ENCODE measurements at places on chromosomes 12 and 14.

GRCh38 chr12:56021889-56022497 lies 1.1 kb downstream of the IKZF4 start:
- DNase-seq, result no peak

- DNase-seq, result no peak
Observed at GRCh38 chr14:74514471-74514941, 20.9 kb downstream of the ISCA2 start.

- DNase-seq, result no peak
Observed at GRCh38 chr14:51386983-51387735, 147.1 kb downstream of the TMX1 start.

- no peak for DNase-seq
Observed at GRCh38 chr12:69886109-69886508, 61.1 kb downstream of the MYRFL start.

GRCh38 chr14:68864361-68864750 lies 71.5 kb upstream of the ZFP36L1 start:
- no peak for DNase-seq

- DNase-seq, result peak; percentile 40
Observed at GRCh38 chr12:6608592-6609281, 1.6 kb upstream of the CHD4 start.

- DNase-seq, result no peak
Observed at GRCh38 chr12:72738811-72739210, 466.6 kb downstream of the TRHDE start.

DNA sequence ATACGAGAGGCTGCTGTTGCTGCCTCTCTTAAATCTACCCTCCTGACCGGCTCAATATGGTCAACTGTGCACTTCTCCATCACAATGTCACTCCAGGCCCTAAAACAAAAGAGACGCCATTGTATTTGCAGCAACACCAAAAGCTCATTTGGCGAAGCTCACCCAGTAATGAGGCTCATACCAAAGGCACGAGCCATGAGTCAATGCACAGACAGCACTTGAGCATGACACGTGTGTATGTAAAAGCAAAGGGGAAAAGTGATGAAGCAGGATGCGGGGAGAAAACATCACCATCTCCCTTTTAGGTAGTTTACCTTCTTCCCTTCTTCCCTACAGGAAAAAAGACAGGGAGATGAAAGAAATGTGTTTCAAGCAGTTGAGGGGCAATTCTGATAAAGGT lies 150.3 kb downstream of the FOXN3 start:
- DNase-seq, result no peak

- no peak for DNase-seq
Observed at GRCh38 chr12:104285740-104286515, 17.6 kb upstream of the EID3 start.

DNA sequence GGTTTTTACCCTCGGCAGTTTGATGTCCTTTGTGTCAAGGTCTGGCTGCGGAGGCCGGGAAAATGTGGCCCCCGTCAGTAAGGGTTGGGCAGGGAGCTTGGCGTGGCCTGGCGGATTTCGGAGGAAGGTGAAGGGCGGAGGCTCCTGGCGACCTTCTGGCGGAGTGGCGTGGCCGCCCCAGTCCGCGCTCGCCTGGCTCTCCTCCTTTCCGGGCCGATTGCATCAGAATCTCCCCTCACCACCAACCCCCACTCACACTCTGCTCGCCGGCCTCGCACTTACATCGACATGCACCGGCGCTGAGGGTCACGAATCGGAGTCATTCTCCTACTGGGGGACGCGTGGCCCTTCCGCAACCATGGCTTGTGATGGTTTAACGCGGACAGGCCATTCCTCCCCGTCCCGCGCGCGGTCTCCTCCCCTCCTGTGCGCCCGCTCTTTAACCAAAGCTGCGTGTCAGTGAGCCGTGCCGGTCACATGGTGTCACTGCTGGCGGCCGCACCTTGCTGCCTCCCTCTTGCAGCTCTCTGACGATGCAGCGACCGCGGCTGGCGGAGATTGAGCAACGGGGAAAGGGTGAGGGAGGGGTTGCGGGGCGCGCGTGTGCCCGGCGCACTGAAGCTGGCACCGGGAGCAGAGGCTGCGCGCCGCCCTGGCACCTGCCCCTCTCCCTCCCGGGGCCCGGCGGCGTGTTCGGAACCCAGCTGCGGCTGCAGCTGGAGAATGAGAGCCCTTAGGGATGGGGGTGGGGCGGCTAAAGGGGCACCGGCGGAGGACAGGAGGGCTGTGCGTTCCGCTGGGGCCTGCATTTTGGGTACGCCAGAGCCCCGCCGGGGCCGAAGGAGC lies at the start of gene SLC38A1:
SLC38A1 (minus strand) TSS at position 461 of the 846 bp plus-strand sequence. CDS start 29,243 bp downstream, outside the sequence.
- DNase-seq, result peak; percentile 62

- peak; percentile 76 for DNase-seq
Observed at GRCh38 chr12:69534389-69534822, 50.9 kb upstream of the CCT2 start.

DNA sequence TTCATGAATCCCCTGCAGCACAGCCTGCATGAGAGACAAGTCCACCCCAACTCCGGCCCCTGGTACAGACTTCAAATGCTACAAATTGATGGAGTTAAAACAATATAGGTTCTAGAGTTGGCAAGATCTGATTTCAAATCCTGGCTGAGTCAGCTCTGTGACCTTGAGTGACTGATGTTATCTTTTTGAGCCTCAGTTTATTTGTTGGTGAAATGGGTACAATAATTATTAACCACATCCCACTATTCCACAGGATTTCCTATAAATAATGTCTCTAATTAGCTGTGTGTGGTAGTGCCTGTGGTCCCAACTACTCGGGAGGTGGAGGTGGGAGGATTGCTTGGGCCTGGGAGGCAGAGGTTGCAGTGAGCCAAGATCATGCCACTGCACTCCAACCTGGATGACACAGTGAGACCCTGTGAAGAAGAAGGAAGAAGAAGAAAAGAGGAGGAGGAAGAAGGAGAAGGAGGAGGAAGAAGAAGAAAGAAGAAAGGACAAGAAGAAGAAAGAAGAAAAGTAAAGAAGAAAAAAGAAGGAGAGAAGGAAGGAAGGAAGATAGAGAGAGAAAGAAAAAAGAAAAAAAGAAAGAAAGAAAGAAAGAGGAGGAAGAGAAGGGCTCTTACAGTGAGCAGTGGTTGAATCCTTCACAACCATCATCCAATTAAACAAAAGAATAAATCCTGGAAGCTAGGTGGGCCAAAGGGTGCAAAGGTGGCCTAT lies 39.7 kb upstream of the DICER1 start:
- no peak for DNase-seq

DNA sequence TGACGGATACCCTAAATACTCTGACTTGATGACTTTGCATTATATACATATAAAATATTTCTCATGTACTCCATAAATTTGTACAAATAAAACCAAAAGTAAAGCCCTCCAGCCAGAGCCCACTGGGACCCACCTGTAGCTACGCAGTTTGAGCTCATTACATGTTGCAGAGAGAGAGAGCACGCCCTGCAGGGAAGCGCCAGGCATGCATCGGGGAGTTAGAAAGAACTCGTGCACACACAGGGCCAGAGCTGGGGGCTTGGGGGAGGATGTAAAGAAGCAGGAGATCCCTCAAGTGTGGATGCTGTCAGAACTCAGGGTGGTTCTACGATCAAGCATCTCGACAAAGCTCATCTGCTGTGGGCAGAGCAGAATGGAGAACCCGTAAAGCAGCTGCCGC lies 178.5 kb upstream of the RTL1 start:
- no peak for DNase-seq

DNA sequence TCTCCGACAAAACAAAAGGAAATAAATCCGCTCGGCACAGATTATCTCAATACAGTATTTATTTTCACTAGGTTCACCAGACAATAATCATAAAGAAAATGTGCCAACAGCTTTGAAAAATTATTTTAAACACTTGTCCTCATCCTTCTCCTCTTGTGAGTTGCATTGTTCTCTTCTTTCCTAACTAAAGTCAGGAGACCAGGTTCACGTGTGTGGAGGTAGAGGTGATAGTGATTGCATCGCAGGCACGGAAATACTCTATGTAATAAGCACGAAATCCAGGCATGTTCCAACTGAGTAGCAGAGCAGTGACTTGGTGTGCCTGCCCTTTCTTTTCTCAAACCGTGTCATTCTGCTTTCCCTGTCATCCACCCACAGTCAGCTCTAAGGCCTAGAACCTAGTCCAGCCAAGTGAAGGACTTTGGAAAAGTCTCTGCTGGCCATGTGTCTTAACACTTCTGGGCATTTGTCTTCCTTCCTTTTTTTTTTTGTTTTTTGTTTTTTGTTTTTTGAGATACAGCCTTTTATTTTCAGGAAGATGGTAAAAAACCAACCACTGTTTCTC lies 939 bp upstream of the SEL1L start:
- no peak for DNase-seq

DNA sequence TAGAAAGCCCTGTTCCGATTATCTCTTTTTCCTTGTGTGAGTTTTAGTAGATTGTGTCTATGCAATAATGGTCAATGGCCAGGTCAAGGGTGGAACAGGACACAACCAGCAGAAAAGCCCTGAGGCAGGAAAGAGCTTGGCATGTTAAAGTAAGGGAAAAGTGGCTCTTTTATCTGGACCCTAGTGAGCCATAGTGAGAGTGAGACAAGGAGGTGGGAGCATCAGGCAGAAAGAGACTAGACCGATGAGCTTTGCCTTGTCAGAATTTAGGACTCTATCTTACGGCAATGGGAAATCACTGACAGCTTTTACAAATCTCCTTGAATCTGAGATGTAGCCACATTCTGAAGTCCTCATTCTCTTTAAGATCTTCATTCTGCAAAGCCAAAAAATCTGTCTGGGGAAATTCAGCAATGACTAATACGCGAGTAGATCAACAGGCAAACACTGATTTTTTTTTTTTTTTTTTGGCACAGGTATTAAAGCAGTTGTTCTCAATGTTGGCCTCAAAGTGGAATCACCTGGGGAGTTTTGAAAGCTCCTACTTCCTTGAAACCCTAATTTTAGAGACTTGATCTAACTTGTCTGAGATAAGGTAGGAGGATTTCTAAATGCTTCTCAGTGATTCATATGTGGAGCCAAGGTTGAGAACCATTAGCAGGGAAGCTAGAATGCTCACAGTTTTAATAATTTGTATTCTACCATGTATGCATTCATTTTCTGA lies 33.9 kb downstream of the TMEM19 start:
- DNase-seq, result no peak

DNA sequence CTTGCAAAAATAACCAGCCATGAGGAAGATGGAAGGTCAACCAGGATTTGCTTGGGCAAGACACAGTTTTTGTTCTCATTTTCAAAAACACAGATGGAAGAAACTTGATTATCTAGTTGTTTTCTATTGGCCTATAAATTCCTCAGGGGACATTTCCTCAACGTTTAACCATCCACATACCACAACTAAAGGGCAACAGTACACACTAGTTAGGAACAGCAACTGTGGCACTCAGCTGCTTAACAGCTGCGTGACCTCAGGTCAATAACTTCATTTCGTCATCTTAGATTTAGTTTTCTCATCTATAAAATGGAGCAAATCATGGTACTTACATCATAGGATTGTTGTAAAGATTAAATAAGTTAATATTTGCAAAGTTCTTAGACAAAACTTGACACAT lies 18.7 kb downstream of the SSTR1 start:
- DNase-seq, result no peak

GRCh38 chr12:80400571-80400991 lies 43.5 kb upstream of the PTPRQ start:
- DNase-seq, result no peak

DNA sequence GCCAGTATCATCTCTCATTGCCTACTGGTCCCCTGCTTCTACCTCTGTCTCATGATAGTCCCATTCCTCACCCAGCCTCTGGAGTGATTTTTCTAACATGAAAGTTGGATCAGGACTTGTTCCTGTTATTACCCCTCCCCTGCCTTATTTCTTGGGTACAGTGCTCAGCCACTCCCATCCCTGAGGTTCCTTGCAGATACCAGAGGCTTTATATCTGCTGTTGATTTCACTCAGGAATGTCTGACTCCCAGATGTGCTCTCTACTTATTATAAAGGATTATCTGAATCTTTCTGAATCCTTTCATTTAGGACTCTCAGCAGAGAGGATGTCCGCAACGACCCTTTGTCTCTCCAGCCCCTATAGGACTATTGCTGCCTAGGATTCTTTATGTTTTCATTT lies 111.2 kb downstream of the LRRK2 start:
- DNase-seq, result no peak

DNA sequence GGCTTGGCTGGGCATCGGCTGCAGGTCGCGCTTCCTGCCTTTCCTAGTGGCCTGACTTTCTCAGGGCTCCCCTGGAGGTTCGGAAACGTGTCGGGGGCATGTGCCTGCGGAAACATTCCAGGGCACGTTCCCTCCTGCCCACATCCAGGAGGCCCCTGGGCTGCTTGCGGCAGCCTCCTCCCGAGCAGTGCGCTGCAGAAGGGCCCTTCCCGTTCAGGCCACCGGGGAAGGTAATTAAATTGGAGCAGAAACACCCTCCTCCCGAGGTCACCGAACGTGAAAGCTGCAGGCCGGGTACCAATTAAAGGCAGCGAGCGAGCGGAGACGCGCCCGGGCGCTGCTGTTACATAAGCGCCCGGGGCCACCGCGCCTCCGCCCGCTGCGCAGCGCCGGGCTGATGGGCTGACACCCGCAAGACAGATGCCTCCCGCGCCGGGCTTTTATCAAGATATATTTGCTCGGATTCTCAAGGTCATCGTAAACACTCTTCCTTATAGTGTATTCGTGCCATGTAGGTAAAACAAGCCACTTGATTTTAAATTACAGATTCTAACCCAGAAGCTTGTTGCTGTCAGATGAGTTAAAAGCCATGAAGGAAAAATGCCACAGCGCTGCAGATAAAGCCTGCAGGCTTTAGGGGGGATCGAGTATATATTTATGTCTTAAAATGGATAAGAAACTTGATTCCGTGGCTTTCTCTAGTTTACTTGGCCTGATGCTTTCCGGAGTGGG lies 31.4 kb downstream of the SSPN start:
- DNase-seq, result peak; percentile 73

DNA sequence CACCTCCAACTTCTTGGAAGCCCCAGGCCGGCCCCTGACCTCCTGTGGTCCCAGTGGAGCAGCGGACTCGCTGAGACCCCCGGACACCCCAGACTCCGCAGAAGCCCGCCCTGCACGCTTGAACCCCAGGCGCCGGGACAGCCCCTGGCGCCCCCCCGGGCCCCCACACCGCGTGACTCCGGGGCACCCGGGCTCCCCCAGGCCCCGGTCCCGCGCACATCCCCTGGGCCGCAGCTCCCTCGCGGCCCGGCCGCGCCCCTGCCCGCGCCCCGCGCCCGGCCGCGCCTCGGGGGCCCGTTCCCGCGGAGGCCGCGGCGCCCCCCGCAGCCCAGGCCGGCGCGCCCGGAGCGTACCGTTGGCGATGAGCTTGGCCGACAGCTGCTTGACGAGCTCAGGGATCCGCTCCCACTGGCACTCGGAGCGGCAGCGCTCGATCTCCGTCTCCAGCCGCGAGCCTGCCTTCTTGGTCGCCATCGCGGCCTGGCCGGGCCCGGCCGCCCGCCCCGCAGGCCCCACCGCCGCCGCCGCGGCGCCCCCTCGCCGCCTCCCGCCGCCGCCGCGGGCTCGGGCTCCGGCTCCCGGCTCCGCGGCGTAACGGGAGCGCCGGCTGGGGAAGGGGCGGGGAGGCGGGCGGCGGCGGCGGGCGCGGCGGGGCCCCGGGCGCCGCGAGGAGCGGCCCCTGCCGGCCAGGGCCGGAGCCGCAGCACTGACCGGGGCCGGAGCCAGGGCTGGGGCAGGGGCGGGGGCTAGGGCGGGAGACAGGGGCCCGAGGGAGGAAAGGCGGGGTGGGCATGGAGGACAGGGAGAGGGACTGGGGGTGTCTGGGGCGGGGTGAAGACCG lies at the start of gene TTC7B:
TTC7B (minus strand) TSS at position 609 of the 841 bp plus-strand sequence; CDS start at position 474, 135 bp downstream.
- peak; percentile 76 for DNase-seq

GRCh38 chr12:42571327-42572009 lies 18.1 kb downstream of the PRICKLE1 start:
- no peak for DNase-seq

GRCh38 chr14:104747876-104748275 lies 5.1 kb upstream of the SIVA1 start:
- no peak for DNase-seq

GRCh38 chr14:94963051-94963450 lies 193.1 kb upstream of the GSC start:
- no peak for DNase-seq

All from HTR-8/SVneo (cell line).